ENCODE measurements at places on chromosomes 3 and 15. TPM values are rescaled to one million over a fixed set of nuclear protein-coding genes. Genes with fewer than 3 reads are reported as not detected.

DNA sequence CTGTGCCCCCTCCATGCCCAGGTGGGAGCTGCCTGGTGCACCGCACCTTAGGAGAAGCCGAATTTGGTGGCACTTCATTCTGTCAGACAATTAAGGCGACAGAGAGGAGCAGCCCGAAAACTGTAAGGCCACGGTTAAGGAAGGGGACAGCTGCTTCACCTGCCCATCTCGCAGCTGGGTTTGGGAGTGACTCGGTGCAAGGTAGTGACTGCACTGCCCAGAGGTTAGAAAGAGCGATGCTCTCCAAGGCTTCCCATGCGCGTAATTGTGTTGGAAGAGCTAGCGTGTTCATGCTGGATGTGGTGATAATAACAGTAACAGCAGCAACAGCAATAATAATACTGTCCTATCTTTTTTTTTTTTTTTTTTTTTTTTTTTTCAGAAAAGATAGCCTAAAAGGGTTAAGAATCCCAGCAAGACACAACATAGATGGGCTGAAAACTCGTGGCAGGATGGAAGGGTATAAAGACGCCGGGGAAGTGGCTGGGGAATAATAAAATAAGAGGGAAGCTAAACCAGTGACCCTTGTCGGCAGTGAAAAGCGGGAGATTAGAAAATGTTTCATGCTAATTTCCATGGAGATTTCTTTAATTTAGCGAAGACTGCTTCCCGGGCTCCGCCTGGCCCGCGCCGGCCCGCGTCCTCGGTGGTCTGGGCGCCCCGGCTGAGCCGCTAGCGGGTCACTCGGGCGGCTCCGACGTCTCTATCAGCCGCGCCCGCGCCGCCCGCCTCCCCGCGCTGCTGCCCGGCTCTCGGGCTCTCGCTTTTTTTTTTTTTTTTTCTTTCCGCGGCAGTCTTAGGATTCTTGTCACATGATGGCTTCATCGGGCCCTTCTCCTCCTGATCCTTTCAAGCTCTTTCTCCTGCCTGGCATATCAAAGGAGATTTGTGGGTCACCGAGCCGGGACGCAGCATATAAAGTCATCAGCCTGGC lies 617.1 kb downstream of the NR2F2 start:
- no peak for DNase-seq

DNA sequence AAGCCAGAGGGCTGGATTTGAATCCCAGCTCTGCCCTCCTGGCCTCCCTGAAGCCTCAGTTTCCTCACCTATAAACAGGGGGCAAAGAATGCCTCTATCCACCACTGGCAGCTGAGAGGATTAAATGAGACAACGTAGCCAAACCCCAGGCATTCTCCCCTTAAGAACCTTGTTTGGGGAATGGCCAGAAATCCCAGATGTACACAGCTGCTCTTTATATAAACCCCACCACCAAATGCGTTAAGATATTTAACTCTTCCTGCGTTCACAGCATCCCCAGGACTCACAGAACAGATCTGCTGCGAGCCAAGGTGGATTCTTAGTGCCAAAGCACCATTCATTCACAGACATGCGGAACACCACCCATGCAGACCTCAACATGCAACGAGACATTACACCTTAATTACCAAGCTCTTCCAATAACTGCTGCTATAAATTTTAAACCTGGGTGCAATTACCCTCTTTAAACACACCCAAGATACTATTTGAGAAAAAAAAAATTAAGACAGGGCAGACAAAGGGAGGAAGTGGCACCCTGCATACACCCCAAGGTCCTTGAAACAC lies 5.2 kb downstream of the TLE3 start:
- DNase-seq = no peak

DNA sequence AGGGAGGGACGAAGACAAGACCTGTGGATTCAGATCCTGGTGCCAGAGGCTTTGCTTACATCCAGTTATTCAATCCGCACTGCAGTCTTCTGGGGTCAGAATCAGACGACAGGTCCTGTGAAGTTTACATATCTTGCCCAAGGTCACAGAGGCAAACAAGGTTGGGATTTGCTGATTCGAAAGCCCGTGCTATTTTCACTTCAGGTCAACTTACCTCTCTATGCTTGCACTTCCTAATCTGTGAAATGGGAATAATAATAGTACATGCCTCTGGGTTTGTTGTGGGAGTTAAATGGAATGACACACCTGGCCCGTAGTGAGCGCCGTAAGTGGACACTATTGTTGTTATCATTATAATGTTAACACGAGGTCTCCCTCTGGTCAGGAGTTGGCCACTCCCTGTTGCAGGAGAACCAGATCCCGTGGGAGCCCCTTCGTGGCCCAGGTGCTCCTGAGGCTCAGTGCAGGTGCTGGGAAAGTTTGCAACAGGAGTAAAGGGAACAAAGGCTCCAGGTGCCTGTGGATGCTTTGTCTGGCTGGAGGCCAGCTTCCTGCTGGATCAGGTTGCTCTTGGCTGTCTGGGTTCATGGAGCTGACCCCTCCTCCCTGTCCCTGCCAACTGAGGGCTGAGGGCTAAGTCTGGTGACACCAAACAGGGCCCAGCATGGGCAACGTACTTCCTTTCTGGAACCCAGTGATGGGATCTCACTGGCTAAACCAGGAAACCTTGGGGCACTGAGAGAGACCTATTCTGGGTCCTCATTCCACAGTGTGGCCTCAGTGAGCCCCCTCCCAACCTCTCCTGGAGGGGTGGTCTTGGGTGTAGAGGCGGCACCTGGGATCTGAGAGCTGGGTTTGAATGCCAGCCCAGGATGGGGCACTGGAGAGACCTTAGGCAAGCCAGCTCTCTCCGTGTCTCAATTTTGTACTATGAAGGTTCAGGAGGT lies 40.1 kb upstream of the SEMA4B start:
- peak; percentile 97 for DNase-seq

GRCh38 chr15:40003116-40003916 lies 35.7 kb downstream of the SRP14 start:
- DNase-seq = peak; percentile 42

GRCh38 chr15:63348392-63348791 lies 33.3 kb downstream of the CA12 start:
- peak; percentile 73 for DNase-seq

GRCh38 chr3:197260491-197261163 lies 37.8 kb downstream of the DLG1 start:
- no peak for DNase-seq

- no peak for DNase-seq
Observed at GRCh38 chr3:59920822-59921221, 871.0 kb upstream of the CFAP20DC start.

DNA sequence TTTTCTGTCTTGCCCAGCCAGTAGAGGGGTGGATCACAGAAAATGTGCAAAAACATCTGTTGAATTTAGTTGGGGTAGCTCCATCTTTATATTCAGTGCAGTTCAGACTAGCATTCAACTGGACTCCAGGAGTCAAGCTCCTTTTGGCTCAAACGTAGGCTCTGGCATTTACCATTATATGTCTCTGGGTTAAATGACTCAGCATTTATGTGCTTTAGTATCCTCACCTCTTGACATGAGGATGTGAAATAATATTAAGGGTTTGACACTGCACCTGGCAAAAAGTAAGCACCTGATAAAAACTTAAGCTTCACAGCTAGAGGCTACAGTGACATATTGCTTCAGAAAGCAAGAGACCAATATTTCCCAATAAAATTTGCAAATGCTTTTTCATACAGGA lies 14.8 kb downstream of the PRC1 start:
- no peak for DNase-seq

GRCh38 chr3:160981217-160981938 lies 123.8 kb downstream of the B3GALNT1 start:
- no peak for DNase-seq

DNA sequence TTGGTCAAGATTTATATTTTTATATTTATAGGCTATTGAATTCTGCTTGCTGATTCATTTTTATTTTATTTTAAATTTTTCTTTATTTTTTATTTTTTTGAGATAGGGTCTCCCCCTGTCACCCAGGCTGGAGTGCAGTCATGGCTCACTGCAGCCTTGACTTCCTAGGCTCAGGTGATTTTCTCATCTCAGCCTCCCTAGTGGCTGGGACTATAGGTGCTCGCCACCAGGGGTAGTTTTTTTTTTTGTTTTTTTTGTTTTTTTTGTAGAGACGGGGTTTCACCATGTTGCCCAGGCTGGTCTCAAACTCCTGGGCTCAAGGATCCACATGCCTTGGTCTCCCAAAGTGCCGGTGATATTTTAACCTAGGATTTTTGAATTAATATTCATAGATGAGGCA lies 31.2 kb downstream of the NR2E3 start:
- no peak for DNase-seq

- DNase-seq = no peak
Observed at GRCh38 chr3:55796533-55796932, 309.4 kb upstream of the WNT5A start.

DNA sequence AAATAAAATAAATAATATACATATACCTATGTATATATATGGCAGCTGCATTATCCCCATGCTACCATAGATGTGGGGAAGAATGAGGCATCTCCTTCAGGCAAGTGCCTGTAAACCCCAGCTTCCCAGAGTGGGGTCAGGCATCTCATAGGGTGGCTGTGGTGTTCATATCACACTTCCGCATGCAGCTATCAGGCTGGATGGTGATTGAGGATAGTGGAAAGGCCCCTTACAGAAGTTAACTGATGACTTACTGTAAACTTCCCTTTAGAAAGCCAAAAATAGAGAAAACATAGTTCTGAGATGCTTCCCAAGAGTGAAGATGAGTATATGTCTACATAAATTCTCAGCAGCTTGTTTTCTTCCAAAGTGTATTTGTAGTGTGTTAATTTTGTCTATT lies 3.5 kb upstream of the PP2D1 start:
- DNase-seq = no peak

DNA sequence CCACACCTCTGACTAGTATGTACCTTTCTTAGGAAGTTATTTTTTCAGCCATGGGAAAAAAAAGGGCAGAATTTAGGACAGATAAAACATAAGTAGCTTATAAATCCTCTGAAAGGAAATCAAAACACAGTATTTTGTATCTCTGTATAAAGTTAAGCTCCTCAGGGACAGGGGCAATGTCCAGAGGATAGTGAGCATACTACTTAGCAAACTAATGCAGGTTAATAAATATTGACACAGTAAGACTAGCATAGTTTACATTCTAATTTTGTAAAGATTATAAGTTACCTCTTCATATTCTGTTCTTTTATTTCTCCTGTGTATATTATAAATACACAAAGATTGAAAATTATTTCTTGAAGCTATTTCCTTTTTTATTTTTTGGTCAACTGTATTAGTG lies 2.1 kb downstream of the UBE3A start:
- DNase-seq = no peak

DNA sequence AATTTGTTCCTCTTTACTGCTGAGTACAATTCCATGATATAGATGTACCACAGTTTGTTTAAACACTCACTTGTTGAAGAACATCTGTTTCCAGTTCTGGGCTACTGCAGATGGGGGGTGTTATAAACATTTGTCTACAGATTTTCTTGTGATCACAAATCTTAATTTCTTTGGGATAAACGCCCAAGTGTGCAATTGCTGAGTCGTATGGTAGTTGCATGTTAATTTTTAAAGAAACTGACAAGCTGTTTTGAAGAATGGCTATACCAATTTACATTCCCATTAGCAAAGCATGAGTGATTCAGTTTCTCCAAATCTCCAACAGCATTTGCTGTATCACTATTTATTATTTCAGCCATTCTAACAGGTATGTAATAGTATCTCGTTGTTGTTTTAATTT lies 242.0 kb upstream of the MRPL3 start:
- no peak for DNase-seq

DNA sequence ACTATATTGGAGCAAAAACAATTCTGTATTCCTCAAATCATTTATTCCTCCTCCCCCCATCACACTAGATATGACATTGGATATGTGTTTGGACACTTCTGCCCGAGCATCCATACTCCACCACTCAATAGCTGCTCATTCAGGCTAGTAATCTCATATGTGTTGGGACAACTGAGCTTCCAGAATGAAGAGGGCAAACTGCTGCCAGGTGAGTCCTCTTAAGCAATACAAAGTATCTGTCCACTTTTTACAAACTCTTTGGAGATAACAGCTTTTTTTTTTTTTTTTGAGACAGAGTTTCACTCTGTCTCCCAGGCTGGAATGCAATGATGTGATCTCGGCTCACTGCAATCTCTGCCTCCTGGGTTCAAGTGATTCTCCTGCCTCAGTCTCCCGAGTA lies 5.4 kb upstream of the TNFSF10 start:
- no peak for DNase-seq

DNA sequence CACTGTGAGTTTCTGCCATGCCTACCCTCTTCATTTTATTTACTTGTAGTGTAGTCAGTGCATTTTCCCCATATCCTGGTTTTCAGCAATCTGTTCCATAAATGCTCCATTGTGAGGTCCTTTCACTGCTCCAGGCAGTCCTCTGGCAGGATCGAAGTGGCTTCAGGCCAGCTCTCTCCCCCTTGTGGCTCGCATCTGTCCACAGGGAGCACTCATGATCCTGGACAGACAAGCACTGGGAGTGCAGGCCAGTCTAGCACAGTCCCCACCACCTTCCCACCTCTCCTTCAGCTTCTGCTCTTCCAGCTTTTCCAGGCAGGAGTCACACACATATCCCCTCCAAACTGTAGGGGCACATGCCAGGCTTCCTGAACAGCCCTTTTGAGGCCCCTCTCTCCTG lies 173.6 kb downstream of the PPM1L start:
- peak; percentile 16 for DNase-seq

- no peak for DNase-seq
Observed at GRCh38 chr3:35635926-35636683, 3.2 kb upstream of the ARPP21 start.

GRCh38 chr3:127044996-127045395 lies 62.1 kb downstream of the PLXNA1 start:
- DNase-seq = no peak

DNA sequence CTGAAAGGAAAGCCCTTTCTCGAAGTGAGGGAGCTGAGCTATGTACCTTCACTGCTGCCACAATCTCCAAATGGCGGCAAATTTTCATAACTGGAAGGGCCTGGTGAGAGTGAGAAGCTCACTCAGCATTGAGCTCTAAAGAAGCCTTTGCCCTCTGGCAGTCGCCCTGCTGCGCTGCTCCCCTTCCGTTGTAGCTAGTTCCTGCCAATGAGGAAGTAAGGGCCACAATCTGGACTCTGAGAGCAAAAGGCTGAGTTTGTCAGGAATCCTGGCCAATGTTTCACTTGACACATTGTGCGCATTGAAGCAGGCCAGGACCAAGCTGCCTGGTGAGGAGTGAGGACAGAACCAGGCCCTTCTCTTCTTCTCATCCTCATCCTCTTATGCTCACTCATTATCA lies 579.5 kb downstream of the PDCD6IP start:
- DNase-seq = no peak

Gene ANO10
- total RNA-seq = 4.0 TPM

Gene TUSC7
- total RNA-seq = not detected

Gene TMCO5A
- not detected for total RNA-seq

Gene OSBPL10
- 65.1 TPM for total RNA-seq

Gene CAPN7
- total RNA-seq = 12.3 TPM

Gene ITGB5
- 414 TPM for total RNA-seq

Gene ZNF80
- not detected for total RNA-seq

Gene CAMK1
- 0.81 TPM for total RNA-seq

Gene NANOGP8
- not detected for total RNA-seq

Gene COL6A5
- total RNA-seq = not detected

Gene PIGZ
- 7.3 TPM for total RNA-seq

Gene ZCWPW2
- total RNA-seq = 0.51 TPM

Gene AGBL1
- total RNA-seq = not detected

Data from HT-29 (cell line).